ENCODE measurements at places on chromosomes 5 and 9. TPM values are rescaled to one million over a fixed set of nuclear protein-coding genes. Genes with fewer than 3 reads are reported as not detected.

The TAF11L5 gene
- not detected for total RNA-seq

The RHOBTB3 gene
- total RNA-seq = 0.40 TPM

The SKIC3 gene
- 63.8 TPM for total RNA-seq

The RANBP3L gene
- total RNA-seq = 0.15 TPM

The SH3PXD2B gene
- total RNA-seq = 0.25 TPM

The FAM151B gene
- 0.10 TPM for total RNA-seq

The FOXD4L4 gene
- total RNA-seq = not detected

The PIP5KL1 gene
- total RNA-seq = 1.0 TPM

The MGAT4B gene
- total RNA-seq = 99.9 TPM

The ACOT12 gene
- total RNA-seq = not detected
